Left lobe of liver (tissue), 2 donors: ENCODE measurements at places on chromosomes 4 and X. TPM values are rescaled to one million over a fixed set of nuclear protein-coding genes. Genes with fewer than 3 reads are reported as not detected.

The CYTL1 gene
- not detected for total RNA-seq

The REELD1 gene
- 0.50 TPM for total RNA-seq

The RBM46 gene
- 0.15 TPM for total RNA-seq

The GPM6B gene
- 0.48 TPM for total RNA-seq

The BEND2 gene
- total RNA-seq, result not detected

The CSAG2 gene
- not detected for total RNA-seq

The CBLL2 gene
- not detected for total RNA-seq

The GABRG1 gene
- total RNA-seq, result not detected

The PDGFRA gene
- total RNA-seq, result 15.5 TPM

DNA sequence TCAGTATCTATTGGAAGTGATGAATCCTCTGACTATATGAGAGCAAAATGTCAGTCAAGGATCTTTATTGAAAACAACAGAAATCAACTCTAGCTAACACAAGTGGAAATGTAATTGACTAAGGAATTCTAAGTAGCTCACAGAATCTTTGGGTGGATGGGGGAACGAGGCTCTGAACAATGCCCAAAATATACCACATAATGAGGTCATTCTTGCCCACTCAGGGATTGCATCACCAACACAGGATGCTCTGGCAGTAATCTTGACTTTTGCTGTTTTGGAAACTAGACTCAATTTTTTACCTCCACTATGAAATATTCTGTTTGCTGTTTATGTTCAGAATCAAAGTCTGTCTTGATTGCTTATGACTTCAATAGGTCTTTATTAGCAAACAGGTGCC lies 127.4 kb upstream of the UNC5C start:
- DNase-seq, result no peak

DNA sequence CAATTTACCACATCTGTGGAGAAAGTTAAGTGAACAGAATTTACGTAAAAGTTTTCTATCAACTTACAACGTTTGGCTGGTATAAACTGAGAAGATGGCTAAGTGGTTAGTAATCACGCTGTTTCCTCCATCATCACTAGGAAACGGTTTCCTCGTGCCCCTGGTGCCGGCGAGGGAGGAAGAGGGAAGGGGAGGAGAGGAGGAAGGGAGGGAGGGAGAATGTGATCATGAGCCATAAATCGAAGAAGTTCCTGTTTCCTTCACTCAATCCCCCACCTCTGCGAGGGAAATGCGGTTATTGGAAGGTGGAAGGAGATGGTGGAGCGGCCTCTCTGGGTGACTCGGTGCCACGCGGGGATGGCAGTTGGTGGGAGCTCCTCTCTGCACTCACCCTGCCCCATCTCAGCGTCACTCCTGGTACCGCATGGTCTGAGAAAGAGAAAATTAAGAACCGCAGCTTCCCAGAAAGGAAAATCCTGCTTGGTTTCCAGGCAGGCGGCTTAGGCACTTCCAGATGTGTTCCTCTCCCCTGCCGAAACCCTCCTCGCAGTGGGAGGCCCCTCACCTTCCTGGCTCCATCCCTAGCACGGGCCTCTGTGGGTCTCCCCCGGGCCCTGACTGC lies 216.8 kb downstream of the AFAP1 start:
- DNase-seq, result no peak

DNA sequence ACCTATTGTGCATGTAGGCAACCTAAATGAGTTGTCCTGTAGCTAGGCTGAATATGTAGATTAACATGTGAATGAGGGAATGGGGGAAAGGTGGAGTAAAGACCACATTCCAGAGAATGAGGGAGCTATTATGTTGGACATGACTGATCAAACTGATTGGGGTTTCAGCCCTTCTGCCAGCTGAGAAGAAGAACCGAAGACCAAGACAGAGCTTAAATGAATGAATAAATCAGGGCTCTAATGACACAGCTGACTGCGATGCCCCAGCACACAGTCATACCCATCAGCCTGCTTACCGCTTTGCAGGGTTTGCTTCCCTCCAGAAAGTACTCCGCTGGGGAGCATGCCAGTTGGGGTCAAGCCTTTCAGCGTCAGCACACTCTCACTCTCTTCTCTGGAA lies 315.4 kb downstream of the PPP3CA start:
- DNase-seq, result no peak

GRCh38 chr4:14138106-14138505 lies 510.6 kb upstream of the BOD1L1 start:
- no peak for DNase-seq

- DNase-seq, result no peak
Observed at GRCh38 chr4:71107726-71108125, 114.3 kb downstream of the DCK start.

DNA sequence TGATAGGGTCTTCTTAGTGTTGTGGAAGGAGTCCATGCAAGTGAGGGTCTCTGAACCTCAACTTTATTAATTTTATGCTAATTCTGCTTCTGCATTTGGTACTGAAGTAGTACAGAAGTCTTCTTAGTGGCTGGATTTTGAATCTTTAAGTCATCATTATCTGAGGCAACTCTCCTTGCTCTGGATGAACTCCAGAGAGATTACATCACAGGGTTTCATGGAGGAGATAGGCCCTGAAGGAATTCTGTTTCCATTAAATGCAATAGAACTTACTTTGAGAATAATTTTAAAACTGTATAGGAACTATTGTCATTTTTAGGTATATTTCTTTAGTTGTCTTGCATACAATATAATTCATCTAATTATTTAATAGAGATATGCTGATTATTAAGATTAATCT lies 451.2 kb downstream of the FAT4 start:
- no peak for DNase-seq

DNA sequence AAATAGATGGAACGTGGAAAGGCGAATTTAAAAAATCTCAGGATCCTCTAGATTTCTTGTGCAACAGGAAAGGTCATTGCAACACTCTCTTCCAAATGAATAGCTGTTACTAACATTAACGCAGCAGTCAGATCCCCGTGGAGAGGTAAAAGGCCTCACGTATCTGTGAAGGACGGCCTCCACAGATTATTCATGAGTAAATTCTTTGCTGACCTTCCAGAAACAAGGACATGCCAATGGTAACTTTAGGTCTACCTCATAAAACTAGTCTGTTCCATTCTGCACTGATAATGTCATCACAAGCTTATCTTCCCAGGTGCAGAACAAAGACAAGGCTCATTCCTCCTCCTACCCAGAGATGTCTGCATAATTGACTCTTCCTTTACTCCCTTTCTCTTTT lies 16.1 kb upstream of the REPS2 start:
- DNase-seq, result no peak

DNA sequence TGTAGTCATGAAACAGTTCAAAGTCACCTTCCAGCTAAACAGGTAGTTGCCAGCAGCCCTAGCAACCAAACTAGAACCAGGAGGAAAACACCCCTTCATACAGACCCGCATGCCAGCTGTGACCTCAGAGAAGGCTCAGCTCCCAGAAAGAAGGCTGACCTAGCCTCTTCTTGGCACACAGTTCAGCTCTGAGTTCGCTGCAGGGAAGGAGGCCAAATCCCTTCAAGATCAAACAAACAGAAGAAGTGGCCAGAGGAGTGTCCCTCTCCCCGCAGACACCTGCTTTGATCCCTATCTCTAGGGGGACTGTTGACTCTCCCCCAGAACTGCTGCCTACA lies 56.0 kb downstream of the HADH start:
- DNase-seq, result no peak
